Stimulated activated naive CD8-positive, alpha-beta T cell treated with anti-CD3 and anti-CD28 coated beads, Interleukin-15, amount 100 ng/mL, for 72 hours (primary cell): ENCODE measurements at places on chromosomes 6 and 20.

DNA sequence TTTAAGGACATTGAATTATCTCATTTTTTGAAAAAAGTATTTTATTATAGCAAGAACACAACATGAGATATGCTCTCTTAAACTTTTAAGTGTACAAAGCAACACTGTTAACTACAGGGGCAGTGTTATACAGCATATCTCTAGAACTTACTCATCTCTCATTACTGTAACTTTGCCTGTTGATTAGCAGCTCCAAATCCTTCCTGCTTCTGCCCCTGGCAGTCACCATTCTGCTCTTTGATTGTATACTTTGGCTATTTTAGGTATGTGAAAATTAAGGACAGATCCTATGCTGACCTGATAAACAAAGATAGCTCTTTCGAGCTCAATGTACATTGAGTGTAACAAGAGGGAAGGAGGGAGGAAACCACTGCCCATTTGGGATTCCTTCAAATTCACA, 1349.8 kb upstream of the GJE1 start:
- DNase-seq, result no peak

DNA sequence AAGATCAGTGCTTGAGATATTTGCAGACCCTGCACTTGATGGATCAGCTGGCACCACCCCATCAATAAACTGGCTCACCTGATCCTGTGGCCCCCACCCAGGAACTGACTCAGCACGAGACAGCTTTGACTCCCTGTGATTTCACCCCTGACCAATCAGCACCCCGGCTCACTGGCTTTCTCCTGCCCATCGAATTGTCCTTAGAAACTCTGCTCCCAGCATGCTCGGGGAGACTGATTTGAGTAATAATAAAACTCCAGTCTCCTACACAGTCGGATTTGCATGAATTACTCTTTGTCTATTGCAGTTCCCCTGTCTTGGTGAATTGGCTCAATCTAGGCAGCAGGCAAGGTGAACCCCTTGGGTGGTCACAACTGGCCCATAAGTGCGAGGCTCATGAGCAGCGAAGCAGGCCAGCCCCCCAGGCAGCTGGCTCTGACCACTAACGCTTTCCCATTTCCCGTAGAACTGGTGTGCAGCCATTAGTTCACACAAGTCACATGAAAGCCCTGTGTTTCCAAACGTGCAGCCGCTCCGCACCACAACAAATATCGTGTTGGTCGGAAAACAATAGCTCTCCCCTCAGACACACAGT, 79.6 kb downstream of the RSPH3 start:
- DNase-seq, result no peak

GRCh38 chr6:106535012-106535411, 94.3 kb downstream of the RTN4IP1 start:
- no peak for DNase-seq

DNA sequence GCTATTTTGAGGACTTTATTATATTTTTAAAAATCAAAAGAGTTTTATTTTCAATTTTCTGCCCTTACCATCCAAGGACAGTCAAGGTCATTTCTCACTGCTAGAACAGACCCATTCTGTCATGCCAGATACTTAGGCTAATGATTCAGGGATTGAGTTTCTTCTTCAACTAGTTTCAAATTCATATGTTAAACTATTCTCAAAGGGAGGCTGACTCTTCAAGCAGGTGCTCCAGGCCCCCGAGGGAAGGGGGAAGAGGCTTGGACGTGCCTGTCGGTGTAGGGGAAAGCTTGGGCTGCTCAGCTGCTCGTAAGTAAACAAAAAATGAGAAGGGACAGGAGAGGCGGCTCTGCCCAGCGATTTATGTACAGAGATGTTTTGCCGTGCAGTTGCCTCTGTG, 69.4 kb upstream of the MYLIP start:
- no peak for DNase-seq

GRCh38 chr6:26347699-26348098, 17.3 kb upstream of the BTN3A2 start:
- no peak for DNase-seq

GRCh38 chr20:12528591-12529041, 480.2 kb upstream of the SPTLC3 start:
- no peak for DNase-seq

DNA sequence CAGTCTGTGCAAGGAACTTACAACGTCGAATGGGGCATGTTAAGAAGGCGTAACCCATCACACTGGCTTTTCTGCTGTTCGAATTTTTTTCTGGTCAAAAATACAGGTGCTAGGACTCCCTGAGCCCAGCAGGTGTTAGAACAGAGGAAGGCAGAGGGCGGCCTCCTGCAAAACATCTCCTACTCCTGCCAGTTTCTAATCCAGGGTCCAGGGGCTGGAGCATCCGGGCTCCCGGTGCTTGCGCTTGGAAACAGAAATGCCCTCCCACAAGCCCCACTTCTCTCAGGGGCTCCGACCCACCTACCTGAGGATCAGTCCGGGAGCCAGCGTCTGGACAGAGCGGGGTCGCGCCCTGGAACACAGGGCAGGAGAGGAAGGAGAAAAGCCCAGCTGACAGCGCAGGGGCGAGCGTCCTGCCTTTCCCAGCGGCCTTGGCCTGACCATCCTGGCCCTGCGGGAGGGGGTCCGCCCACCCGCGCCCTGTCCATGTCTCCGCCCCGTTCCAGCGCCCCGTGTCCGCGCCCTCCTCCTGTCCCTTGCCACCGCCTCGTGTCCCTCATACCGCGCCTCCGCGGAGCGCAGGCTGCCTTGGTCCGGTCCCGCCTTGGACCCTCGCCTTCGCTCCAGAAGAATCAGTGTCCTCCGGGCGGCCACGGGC, 14.8 kb upstream of the LPA start:
- no peak for DNase-seq

- no peak for DNase-seq
Observed at GRCh38 chr20:60803335-60804055, 448.6 kb upstream of the CDH4 start.

- DNase-seq, result no peak
Observed at GRCh38 chr20:25242231-25242630, 5.7 kb upstream of the PYGB start.

GRCh38 chr20:53547664-53548239, 45.9 kb downstream of the ZNF217 start:
- DNase-seq, result peak; percentile 34
